ENCODE measurements at places on chromosomes 3 and 15.

DNA sequence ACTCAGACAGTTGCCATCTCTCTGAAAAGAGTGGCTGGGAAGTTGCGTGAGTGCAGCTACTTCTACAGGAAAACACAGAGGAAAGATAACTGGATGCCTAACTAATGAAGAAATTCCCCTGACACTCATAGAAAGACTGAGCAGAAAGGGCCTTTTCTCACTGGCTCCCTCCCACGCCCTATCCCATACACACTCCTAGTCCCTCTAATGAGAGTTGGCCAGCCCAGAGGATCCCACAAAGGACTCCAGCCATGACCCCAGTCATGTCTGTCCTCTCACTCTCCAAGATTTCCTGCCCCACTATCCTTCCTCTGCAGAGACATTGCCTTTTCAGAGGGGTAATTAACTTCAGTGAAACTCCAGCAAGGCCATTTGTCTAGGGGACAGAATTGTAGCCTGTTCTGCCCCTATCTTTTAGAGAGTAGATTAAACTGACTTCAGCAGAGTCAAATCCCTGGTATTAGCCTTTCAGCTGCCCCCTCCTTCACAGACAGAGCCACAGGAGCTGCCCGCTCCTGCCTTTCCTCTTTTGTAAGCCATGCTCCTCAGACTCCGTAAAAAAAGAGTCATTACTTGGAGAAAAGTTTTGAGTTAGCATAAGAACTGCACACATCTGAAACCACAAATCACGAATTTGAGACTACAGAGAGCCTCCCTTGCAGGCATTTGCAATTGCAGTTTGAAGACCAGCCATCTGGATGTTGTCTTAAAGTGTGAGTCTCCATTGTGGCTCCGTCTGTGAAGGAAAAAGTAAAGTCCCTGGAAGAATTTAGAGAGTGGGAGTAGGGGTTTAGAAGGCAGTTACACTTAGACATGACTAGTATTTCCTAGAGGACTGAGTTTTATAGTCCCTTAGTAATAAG lies 129.1 kb upstream of the SEMA6D start:
- no peak for DNase-seq

DNA sequence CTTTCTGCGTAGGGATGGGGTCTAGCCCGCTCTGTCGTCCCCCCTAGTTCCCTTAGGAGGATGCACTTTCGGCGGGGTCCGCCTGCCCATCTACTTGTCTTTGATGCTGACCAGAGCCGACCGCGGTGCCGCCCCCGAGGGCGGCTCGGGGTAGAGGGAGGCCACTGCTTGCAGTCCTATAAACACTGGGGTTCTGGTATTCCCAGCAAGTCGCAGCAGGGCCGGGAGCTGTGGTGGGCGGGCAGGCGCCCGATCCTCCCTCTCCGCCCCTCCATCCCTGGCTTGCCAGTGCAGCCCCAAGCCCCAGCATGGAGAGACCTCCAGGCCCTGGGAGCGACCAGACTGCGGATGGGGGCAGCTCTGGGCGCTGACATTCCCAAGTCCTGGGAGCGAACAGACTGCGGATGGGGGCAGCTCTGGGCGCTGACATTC lies 830 bp downstream of the SEMA4B start:
- DNase-seq, result no peak

DNA sequence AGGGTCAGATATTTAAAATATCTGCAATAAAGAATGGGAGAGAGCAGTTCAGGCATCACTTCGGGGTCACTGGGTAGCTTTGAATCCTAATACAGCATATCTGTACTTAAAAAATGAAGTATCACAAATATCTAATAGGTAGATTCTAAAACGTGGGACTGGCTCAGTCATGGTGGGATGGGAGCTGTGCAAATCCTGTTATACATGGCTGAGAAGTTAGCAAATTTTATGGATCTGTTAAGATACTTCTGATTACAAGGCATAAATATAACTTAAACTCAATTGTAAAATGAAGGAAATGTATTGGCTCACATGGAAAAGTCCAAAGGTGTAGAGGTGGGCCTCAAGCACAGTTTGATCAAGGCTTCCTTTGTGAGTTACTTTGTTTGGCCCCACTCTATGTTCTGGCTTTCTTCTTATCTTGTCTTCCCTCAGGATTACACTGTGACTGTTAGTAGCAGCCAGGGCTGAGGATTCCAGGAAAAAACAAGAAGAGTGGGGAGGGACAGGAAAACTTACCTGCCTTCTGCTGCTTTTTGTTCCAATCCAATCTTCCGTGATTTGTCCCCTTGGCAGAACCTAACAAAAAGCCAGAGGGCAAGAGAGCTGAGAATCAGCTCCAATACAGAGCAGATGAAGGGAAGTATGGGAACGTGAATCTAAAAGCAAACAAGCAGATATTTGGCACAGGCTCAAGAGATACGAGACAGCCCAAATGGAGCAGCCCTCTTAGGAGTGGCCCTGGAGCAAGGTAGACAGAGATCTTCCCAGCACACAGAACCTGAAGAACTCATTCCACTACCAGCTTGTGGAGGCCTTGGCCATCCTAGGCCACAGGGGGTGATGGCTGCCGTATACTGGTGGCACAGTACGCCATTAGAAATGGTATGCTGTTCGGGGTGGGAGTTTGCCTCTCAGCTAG lies 10.9 kb downstream of the PAQR9 start:
- DNase-seq, result no peak

- no peak for DNase-seq
Observed at GRCh38 chr3:87575550-87575949, 299.2 kb upstream of the POU1F1 start.

DNA sequence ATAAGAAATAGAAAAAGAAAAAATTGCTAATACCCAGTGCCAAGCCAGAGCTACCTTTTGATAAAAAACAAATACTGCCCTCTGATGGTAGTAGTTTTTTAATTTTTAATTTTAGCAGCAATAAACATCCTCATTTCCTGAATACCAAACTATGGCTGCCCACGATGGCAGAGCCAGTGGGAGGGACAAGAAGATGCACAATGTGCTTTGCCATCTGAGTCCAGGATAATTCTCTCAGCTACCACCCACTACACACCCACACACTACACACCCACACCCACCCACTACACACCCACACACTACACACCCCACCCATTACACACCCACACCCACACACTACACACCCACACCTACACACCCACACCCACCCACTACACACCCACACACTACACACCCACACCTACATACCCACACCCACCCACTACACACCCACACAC lies 17.8 kb downstream of the CEP19 start:
- no peak for DNase-seq
